Endothelial cell of coronary artery (primary cell): ENCODE measurements at places on chromosomes 3 and 15. TPM values are rescaled to one million over a fixed set of nuclear protein-coding genes. Genes with fewer than 3 reads are reported as not detected.

Gene CCR5
- not detected in 2 replicates for total RNA-seq

Gene SNX22
- total RNA-seq, result 0.28 and 0.45 TPM in 2 replicates

Gene USP50
- 0.09 TPM in 1 of 2 replicates, not detected in the other for total RNA-seq

Gene LINGO1
- under 0.01 and 0.09 TPM in 2 replicates for total RNA-seq

Gene NEIL1
- 9.4 and 10.8 TPM in 2 replicates for total RNA-seq

Gene PCOLCE2
- total RNA-seq, result 0.27 and 13.6 TPM in 2 replicates

Gene PAK6
- not detected in 2 replicates for total RNA-seq

Gene SCAANT1
- 1.2 TPM in 1 of 2 replicates, not detected in the other for total RNA-seq

Gene ANKUB1
- not detected in 2 replicates for total RNA-seq

Gene TERC
- 46.9 and 184 TPM in 2 replicates for total RNA-seq

Gene AP3B2
- total RNA-seq, result not detected in 2 replicates

Gene CCDC80
- total RNA-seq, result 11.5 and 46.8 TPM in 2 replicates

Gene AGTR1
- total RNA-seq, result not detected in 2 replicates

Gene VWA5B2
- total RNA-seq, result under 0.01 TPM in 1 of 2 replicates, not detected in the other

Gene RPP14
- 12.0 and 17.8 TPM in 2 replicates for total RNA-seq

Gene PLCH1
- 0.09 TPM in 1 of 2 replicates, not detected in the other for total RNA-seq

Gene ELP6
- total RNA-seq, result 36.0 and 39.3 TPM in 2 replicates

Gene CSPG5
- 0.45 and 0.47 TPM in 2 replicates for total RNA-seq

Gene TFDP2
- total RNA-seq, result 16.2 and 28.6 TPM in 2 replicates

Gene CCR1
- total RNA-seq, result not detected in 2 replicates

Gene RLBP1
- not detected in 2 replicates for total RNA-seq

Gene CLSTN2
- 0.09 TPM in 2 replicates for total RNA-seq

Gene CACNA2D3
- not detected in 2 replicates for total RNA-seq

Gene HRG
- not detected in 2 replicates for total RNA-seq

Gene CKMT1A
- total RNA-seq, result not detected in 2 replicates

Gene LHFPL4
- total RNA-seq, result not detected in 2 replicates

Gene ALG1L2
- total RNA-seq, result not detected in 2 replicates

Gene NBEAL2
- 32.5 and 38.6 TPM in 2 replicates for total RNA-seq

Gene CCR8
- not detected in 2 replicates for total RNA-seq

Gene KLHL25
- 4.1 and 5.6 TPM in 2 replicates for total RNA-seq

Gene MESP2
- total RNA-seq, result 0.18 and 0.28 TPM in 2 replicates

Gene SCG3
- total RNA-seq, result under 0.01 TPM in 1 of 2 replicates, not detected in the other

Gene IGSF10
- 0.19 TPM in 1 of 2 replicates, not detected in the other for total RNA-seq

Gene CLDN16
- total RNA-seq, result under 0.01 TPM in 2 replicates

Gene MRAS
- total RNA-seq, result 7.0 and 21.6 TPM in 2 replicates

Gene GRAMD2A
- under 0.01 and 0.09 TPM in 2 replicates for total RNA-seq

Gene C3orf22
- total RNA-seq, result not detected in 2 replicates

Gene ROBO2
- total RNA-seq, result 0.56 TPM in 1 of 2 replicates, not detected in the other

Gene LZTFL1
- total RNA-seq, result 5.4 and 6.9 TPM in 2 replicates

Gene TM4SF18
- 56.6 and 75.3 TPM in 2 replicates for total RNA-seq

Gene ROPN1B
- not detected in 2 replicates for total RNA-seq

Gene CNTN6
- not detected in 2 replicates for total RNA-seq

Gene RASGRF1
- total RNA-seq, result not detected in 2 replicates

Gene CSPG4
- total RNA-seq, result under 0.01 and 8.9 TPM in 2 replicates

Gene KBTBD13
- not detected in 2 replicates for total RNA-seq

Gene NDN
- total RNA-seq, result 15.2 and 22.9 TPM in 2 replicates

Gene DAZL
- total RNA-seq, result not detected in 2 replicates

Gene KNG1
- total RNA-seq, result not detected in 2 replicates

Gene ZNF609
- 20.2 and 27.8 TPM in 2 replicates for total RNA-seq

Gene SERPINI2
- not detected in 2 replicates for total RNA-seq
